ENCODE measurements at places on chromosomes 7 and 10. TPM values are rescaled to one million over a fixed set of nuclear protein-coding genes. Genes with fewer than 3 reads are reported as not detected.

- no peak for DNase-seq
- peaks cover 4% of the 10 kb centered on the region for H3K27me3 ChIP-seq
- peaks cover 23% of the 10 kb centered on the region for H3K4me1 ChIP-seq
- no peak overlapping the region for H3K4me3 ChIP-seq
- no peak overlapping the region for H3K27ac ChIP-seq
- H3K36me3 ChIP-seq, result no peaks in the 10 kb centered on the region
Observed at GRCh38 chr10:110005719-110006118, 2.1 kb upstream of the ADD3 start.

- H3K36me3 ChIP-seq, result no peaks in the 10 kb centered on the region
- H3K27me3 ChIP-seq, result peaks cover 1% of the 10 kb centered on the region
Observed at GRCh38 chr7:39248041-39248691, 270.5 kb downstream of the POU6F2 start.

DNA sequence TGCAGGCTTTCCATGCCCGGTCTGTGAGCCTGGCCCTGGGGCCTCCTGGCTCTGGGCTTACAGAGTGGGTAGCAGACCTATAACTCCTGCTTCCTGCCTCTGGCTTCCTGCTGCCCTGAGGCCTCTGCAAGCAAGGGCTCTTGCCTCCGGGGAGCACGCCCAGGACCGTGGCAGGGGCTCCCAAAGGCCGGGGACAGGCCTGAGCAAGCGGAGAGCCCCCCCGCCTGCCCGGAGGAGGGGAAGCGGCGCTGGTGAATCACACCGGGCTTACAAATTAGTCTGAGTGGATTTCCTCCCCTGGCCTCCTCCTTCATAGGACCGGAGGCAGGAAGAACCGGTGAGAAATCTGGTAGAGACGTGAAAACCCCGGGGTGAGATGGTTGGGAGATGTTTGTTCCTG, 1.5 kb upstream of the MYL10 start:
- no peak overlapping the region for H3K27ac ChIP-seq
- no peak overlapping the region for H3K4me3 ChIP-seq
- DNase-seq, result no peak

DNA sequence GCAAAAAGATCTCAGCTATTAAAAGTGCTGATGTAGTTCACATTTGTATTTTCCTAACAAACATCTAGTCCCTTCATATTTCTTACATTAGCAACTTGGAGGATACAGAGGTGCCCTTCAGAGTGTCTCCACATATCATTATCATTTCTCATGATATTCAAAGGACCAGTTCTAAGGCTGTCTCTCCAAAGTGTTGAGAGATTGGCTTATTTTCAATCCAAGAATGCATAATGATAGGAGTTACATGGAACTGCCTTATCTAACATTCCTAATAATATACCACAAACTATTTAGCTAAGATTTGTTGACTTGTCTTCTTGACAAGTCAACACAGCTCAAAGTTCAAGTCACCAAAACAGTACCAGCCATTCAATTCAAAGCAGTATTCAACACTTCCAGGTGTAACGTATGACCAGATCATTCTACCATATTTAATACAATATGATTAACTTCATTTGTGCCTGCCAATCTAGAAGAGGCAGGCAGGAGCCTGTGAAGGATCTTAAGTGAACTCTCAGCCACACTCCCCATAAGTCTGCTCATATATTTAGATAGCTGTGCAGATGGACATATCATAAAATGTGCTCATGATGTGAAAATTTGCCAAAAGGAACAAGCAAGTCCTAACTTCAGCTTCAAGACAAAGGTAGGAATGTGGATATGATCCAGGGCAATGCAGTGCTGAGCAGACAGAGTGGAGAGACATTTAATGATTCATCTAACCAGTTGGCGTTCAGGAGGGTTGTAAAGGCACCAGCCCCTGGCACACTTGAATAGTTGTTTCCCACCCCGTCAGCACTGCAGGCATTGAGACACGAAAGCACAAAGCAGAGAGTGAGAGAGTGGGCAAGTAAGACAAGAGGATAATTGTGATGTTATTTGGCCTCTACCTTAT, 108.3 kb downstream of the MTERF1 start:
- H3K27ac ChIP-seq, result no peak overlapping the region
- H3K27me3 ChIP-seq, result no peaks in the 10 kb centered on the region
- H3K4me3 ChIP-seq, result no peak overlapping the region
- H3K36me3 ChIP-seq, result no peaks in the 10 kb centered on the region

GRCh38 chr10:77909749-77910375, 16.7 kb downstream of the DLG5 start:
- DNase-seq, result no peak
- no peaks in the 10 kb centered on the region for H3K4me1 ChIP-seq
- peaks cover 7% of the 10 kb centered on the region for H3K27me3 ChIP-seq
- no peaks in the 10 kb centered on the region for H3K36me3 ChIP-seq
- H3K27ac ChIP-seq, result no peak overlapping the region

The GPR26 gene
- total RNA-seq, result not detected

The CHN2 gene
- total RNA-seq, result 0.73 TPM

- no peaks in the 10 kb centered on the region for H3K27me3 ChIP-seq
- H3K36me3 ChIP-seq, result no peaks in the 10 kb centered on the region
- no peak for DNase-seq
- H3K4me1 ChIP-seq, result no peaks in the 10 kb centered on the region
- no peak overlapping the region for H3K27ac ChIP-seq
Observed at GRCh38 chr7:104529567-104529966, 201.2 kb downstream of the LHFPL3 start.

- H3K4me3 ChIP-seq, result no peak overlapping the region
- peaks cover 2% of the 10 kb centered on the region for H3K27me3 ChIP-seq
- H3K36me3 ChIP-seq, result no peaks in the 10 kb centered on the region
- H3K27ac ChIP-seq, result no peak overlapping the region
Observed at GRCh38 chr10:77131214-77131613, 506.4 kb downstream of the KCNMA1 start.

GRCh38 chr7:20352573-20353306, 22.0 kb downstream of the ITGB8 start:
- H3K4me3 ChIP-seq, result no peak overlapping the region
- no peaks in the 10 kb centered on the region for H3K36me3 ChIP-seq
- H3K27me3 ChIP-seq, result no peaks in the 10 kb centered on the region
- no peak overlapping the region for H3K27ac ChIP-seq

DNA sequence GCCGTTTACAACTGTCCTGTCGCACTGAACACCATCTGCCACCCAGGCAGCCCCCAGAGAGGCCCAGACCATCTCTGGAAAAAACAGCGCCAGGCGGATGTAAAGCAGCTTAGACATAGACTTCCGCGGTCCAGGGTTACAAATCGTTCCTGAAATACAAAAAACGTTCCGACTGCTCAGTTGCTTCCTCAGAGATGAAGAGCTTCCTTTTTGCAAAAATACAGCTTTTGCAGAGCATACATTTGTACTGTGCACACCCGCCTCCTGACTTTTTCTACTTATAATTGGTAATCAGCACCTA, 11.4 kb downstream of the DAGLB start:
- DNase-seq, result peak; percentile 28
- peaks cover 34% of the 10 kb centered on the region for H3K36me3 ChIP-seq
- H3K27me3 ChIP-seq, result no peaks in the 10 kb centered on the region
- peak overlapping the region; percentile 69 for H3K4me3 ChIP-seq

DNA sequence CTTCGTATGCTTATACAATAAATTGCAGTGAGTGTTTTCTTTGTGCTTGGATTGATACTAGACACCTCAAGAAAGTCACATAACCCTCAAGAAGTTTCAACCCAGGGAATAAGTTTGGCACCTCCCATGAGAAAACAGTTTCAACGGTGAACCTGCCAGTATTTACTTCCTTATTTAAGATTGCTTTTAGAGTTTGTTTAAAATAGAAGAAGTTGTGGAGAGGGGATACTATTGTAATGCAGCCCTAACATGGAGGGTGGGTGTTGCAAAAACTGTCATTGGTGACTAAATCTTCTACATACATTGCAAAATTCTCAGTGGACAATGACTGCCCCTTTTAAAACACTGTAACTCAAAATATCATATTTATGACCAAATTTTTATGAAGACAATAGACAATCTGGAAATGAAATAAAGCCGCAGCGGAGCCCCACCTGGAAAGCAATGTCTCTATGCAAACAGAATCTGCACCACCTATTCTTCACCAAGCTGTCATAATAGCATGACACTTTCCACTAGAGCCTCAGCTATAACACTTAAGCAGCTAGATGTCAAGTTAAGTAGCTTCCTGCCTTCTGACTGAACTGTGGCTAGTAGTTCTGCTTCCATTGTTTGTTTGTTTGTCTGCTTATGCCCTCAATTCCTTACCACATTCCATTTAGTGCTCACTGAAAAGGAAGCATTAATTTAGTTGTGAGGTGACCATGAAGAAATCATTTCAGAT, 98.2 kb downstream of the MDFIC start:
- DNase-seq, result no peak
- no peak overlapping the region for H3K27ac ChIP-seq
- H3K36me3 ChIP-seq, result peaks cover 50% of the 10 kb centered on the region
- H3K4me3 ChIP-seq, result no peak overlapping the region
- peaks cover 31% of the 10 kb centered on the region for H3K4me1 ChIP-seq

- no peaks in the 10 kb centered on the region for H3K4me1 ChIP-seq
- H3K27ac ChIP-seq, result no peak overlapping the region
- no peak overlapping the region for H3K4me3 ChIP-seq
- H3K27me3 ChIP-seq, result no peaks in the 10 kb centered on the region
- H3K36me3 ChIP-seq, result no peaks in the 10 kb centered on the region
Observed at GRCh38 chr10:83289373-83289772, 849.9 kb upstream of the GHITM start.

GRCh38 chr7:44376429-44377133, 51.2 kb upstream of the CAMK2B start:
- peaks cover 3% of the 10 kb centered on the region for H3K4me1 ChIP-seq
- H3K36me3 ChIP-seq, result peaks cover 2% of the 10 kb centered on the region
- no peak overlapping the region for H3K4me3 ChIP-seq
- H3K27me3 ChIP-seq, result no peaks in the 10 kb centered on the region

GRCh38 chr10:101843032-101844021, at the start of gene KCNIP2:
Gene KCNIP2, minus strand, starts transcription at chr10:101843800. Its CDS starts 232 bp downstream, at chr10:101843568.
- no peak within 1 kb of the TSS for H3K27ac ChIP-seq
- H3K27me3 ChIP-seq, result peaks cover 23% of the 10 kb centered on the region
- DNase-seq, result no peak
- H3K36me3 ChIP-seq, result no peaks in the 10 kb centered on the region
- H3K4me1 ChIP-seq, result peaks cover 34% of the 10 kb centered on the region
- peak within 1 kb of the TSS; percentile 70 for H3K4me3 ChIP-seq

GRCh38 chr10:132807621-132808049, 21.7 kb upstream of the NKX6-2 start:
- no peak overlapping the region for H3K27ac ChIP-seq
- H3K4me3 ChIP-seq, result no peak overlapping the region
- H3K4me1 ChIP-seq, result no peaks in the 10 kb centered on the region

DNA sequence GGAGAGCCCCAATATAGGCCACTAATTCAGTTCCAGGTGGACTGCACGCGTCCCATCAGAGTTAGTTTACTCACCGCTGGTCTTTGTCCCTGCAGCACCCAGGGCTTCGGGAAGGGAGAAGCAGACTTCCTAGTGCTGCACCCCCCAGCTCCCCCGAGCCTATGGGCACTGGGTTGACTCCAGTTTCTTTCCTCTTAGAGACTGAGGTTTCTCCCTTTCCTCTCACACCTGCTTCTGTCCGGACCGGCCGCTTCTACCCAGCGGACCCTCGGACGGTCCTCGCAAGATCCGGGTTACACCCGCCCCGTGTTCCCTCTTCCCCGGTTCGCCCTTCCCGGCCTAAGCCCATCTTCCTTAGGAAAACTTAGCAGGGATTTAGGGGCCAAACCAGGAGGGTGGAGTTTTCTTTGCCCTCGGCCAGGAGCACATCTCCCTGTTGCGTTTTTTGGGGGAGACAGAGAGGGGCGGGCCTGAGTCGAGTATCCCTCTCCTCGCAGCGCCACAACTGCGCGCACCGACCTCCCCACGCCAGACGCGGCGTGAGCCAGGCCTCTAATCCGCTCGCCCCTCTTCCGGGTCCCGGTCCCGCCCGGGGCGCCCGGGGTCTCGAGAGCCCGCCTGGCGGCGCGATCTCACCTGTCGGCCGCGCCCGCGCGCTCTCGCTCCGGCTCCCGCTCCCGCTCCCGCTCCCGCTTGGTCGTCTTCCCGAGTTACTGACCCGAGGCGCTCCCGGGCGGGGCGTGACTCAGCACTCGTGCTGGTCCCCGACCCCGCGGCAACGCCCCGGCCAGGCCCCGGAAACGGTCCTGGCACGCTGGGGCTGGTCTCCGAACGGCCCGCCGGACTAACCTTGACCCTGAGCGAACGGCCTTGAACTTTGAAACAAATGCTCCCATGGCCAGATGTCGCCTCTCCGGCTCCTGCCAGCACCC, at the start of gene AIFM2:
TSS of gene AIFM2 (minus strand) at position 728 of the 932 bp plus-strand sequence. CDS start 8,741 bp downstream, outside the sequence.
- peak within 1 kb of the TSS; percentile 61 for H3K27ac ChIP-seq
- H3K4me3 ChIP-seq, result peak within 1 kb of the TSS; percentile 82
- peaks cover 4% of the 10 kb centered on the region for H3K27me3 ChIP-seq
- H3K4me1 ChIP-seq, result peaks cover 19% of the 10 kb centered on the region

The GNAI1 gene
- total RNA-seq, result 7.5 TPM

The PTPRZ1 gene
- total RNA-seq, result not detected

DNA sequence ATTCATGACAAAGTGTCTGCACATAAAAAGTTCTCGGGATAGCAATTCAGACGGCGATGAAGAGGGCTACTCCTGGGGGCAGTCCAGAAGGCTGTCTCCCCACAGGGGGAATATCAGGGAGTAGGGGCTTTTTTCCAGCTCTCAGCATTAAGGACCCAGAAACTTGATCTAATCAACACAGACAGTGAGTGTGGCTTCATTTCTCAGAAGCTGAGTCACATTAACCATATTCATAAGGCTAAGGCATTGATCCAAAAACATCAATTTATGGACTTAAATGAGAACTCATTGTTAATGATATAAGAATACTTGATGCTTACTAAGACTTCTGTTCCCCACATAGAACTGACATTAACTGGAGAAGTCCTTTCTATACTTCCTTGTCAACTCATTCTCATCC, 87.5 kb upstream of the AOAH start:
- H3K4me1 ChIP-seq, result peaks cover 14% of the 10 kb centered on the region
- no peak overlapping the region for H3K27ac ChIP-seq
- DNase-seq, result no peak

DNA sequence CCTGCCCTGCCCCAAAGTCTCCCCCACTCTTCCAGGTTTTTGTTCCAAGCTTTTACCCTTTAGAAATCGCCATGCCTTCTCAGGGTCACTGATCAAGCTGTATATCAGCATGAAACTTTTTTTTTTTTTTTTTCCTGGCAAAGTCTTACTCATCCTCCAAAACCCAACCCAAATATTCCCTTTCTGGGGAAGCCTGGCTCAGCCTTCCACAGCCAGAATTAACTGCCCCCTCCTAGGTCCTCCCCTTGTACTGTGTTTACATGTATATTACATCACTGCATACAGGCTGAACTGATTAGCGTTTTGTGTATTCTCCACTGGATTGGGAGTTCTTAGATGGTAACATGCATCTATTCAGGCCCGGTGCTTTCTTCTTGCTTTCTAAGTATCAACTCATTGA, 4.6 kb upstream of the NOBOX start:
- no peak overlapping the region for H3K4me3 ChIP-seq
- no peak for DNase-seq
- H3K27me3 ChIP-seq, result peaks cover 11% of the 10 kb centered on the region
- no peak overlapping the region for H3K27ac ChIP-seq
- H3K4me1 ChIP-seq, result no peaks in the 10 kb centered on the region
- no peaks in the 10 kb centered on the region for H3K36me3 ChIP-seq

GRCh38 chr10:558364-558763, 131.1 kb downstream of the DIP2C start:
- DNase-seq, result no peak
- H3K36me3 ChIP-seq, result no peaks in the 10 kb centered on the region
- H3K27me3 ChIP-seq, result no peaks in the 10 kb centered on the region
- no peaks in the 10 kb centered on the region for H3K4me1 ChIP-seq
